ENCODE measurements at places on chromosomes 12 and 14.
A peak's percentile ranks its signal among the peaks of the same experiment; 100 is the strongest.

GRCh38 chr12:11513288-11513687 is 117.9 kb upstream of the PRB2 start:
- DNase-seq: no peak

- no peak for DNase-seq
Observed at GRCh38 chr14:74638066-74638465, 26.0 kb upstream of the LTBP2 start.

DNA sequence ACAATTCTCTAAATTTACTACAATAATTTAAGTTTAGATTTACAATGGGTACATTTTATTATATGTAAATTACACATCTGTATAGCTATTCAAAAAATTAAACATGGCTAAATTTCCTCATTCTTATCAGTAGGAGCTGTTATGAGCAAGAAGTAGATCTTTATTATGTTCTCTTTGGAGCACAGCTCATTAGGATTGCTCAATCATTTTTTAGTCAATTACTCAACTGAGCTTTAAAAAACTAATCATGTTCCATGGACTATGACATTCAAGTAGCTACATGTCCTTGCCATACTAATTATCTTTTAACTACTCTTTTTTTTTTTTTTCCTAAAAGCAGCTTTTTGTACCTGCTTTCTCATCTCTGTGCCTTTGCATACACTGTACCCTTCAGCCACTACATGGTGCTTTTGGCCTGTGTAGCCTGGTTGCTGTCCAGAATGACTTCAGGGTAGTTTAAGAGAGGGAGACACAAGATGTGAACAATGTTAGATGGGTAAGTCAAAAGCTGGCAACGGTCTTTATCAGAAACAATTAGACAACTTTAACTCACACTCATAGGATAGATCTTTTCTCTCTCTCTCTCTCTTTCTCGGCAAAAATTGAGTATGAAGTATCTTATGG is 69.0 kb downstream of the SSPN start:
- no peak for DNase-seq

- DNase-seq: no peak
Observed at GRCh38 chr14:99713972-99714371, 29.9 kb downstream of the CYP46A1 start.

DNA sequence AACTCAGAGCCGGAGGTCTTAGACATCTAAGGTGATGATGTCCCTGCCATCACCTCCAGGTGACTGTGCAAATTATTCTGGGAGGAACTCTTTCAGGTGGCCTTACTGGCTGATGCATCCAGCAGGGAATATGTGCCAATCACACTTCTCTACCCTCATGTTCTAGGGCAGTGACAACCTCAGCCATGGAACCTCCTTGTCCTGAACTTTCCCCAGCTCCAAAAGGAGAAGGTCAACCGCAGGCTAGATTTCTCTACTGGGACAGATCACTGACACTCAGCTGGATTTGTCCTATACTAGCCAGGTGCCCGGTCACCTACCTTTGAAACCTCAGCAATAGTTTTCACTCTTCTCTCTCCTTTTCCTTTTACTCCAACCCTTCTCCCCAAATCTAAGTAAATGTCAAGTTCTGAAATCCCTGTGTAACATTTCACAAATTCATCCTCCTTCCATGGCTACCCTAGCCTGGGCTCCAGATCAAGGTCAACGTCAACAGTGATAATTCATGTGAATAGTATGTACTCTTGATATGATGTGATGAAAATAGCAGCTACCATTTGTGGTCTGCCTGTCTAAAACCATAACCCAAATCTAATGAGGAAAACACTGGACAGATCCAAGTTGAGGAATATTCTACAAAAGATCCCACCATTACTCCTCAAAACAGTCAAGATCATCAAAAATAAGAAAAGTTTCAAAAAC is 115.0 kb upstream of the EGLN3 start:
- no peak for DNase-seq

- no peak for DNase-seq
Observed at GRCh38 chr12:4956054-4956453, 46.3 kb downstream of the KCNA1 start.

DNA sequence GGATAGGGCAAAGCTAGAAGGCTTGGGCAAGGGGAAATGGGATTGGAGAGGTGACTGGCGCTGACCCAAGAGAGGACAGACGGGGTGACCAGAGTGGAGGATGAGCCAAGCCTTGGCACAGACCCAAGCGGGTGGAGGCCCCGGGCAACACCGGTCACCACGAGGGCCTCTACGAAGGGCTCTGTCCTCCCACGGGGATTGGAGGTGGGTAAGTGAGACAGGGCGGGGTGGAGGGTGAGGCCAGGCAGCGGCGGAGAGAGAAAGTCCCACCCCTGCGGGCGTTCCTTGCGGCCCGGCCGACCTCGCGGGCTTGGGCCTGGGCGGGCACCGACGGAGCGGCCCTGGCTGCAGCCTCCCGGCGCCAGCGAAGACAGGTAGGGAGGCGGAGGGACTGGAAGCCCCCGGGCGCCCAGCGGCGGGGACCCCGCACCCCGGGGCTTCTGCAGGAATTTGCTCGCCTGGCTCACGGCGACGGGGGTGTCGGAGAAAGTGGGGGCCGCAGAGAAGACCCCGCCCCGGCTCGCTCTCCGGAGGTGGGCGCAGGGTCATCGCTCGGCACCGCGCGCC is at the start of gene PAPLN:
TSS of gene PAPLN (plus strand) at position 288 of the 567 bp plus-strand sequence. CDS start 2,273 bp downstream, outside the sequence.
- DNase-seq: peak; percentile 34

DNA sequence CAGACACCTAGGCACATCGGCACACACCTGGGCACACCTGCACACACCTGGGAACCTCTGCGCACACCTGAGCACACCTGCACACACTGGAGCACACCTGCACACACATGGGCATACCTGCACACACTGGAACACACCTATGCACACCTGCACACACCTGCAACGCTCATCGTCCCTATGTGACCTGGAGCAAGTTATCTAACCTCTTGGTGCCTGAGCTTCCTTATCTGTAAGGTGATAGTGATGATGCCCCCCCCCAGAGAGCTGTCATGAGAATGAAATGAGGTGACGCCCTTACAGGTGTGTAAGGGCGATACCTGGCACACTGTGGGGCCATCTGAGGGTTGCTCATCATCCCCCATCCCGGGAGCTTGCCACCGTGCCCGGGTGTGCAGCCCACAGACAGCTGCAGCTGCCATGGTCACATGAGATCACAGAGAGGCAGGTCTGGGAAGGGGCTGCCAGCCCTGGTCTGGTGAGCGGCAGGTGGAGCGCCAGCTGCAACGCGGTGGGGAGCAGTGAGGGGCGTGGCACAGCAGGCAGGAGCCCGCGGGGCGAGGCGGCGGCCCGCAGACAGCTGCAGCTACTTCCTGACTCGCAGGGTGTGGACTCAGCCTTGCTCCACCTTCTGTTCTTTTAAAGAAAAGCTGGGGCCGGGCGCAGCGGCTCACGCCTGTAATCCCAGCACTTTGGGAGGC is 59.9 kb upstream of the FBRSL1 start:
- DNase-seq: peak; percentile 71

- DNase-seq: no peak
Observed at GRCh38 chr14:39154594-39155189, 15.4 kb downstream of the TRAPPC6B start.

- peak; percentile 82 for DNase-seq
Observed at GRCh38 chr12:47758834-47759690, at the start of gene RAPGEF3. Gene RAPGEF3, minus strand, starts transcription at chr12:47758880. Its CDS starts 324 bp downstream, at chr12:47758556.

DNA sequence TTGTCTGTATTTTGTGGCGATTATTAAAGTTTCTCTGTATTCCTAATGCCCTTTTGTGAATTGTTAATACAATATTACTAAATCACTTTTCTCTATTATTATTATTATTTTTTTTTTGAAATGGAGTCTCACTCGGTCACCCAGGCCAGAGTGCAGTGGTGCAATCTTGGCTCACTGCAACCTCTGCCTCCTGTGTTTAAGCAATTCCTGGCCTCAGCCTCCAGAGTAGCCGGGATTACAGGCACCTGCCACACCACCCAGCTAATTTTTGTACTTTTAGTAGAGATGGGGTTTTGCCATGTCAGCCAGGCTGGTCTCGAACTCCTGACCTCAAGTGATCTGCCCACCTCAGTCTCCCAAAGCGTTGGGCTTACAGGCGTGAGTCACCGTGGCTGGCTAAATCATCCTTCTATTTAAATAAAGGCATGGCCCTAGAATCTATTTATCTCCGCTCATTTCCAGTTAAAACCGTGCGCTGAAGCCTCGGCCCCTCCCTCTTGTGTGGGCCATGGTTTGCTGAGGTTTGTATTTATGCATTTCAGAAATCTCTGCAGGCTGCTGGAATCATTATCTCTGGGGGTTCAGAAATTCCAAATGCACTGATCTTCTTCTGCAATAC is 1136.4 kb upstream of the TMEM132C start:
- DNase-seq: no peak

DNA sequence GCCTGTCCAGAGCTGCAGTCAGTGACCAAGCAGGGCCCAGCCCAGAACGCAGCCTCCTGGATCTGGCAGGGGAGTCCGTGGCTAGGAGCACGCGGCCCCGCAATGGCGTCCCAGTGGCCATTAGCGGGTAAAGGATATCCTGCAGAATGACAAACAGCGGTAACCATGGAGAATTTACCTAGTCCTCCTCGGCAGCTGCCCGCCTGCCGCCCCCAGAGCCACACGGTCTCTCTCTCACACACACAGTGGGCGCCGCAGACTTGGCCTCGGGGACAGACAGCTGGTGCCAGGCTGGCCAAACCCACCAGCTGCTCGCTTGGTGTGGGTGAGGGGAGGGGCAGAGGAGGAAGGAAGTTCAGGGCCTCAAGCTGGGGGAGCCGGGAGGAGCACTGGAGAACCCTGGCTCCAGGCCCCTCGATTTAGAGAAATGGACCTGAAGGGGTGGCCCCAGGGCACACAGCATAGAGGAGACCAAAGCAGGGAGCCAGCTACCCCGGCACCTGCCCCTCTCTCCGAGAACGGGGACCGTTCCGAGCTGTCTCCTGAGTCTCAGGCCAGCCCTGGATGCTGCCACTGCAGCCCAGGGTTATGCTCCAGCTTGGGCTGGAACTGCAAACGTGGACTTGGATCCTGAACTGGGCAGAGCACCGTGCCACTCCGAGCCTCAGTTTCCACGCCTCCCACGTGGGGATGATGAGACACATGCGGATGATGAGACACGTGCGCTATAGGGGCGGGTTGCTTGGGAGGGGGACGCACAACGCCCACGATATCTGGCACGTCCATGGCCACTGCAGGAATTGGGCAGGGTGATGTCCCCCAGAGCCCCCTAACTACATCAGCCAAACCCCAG is 3.4 kb downstream of the CDK2AP1 start:
- DNase-seq: no peak

DNA sequence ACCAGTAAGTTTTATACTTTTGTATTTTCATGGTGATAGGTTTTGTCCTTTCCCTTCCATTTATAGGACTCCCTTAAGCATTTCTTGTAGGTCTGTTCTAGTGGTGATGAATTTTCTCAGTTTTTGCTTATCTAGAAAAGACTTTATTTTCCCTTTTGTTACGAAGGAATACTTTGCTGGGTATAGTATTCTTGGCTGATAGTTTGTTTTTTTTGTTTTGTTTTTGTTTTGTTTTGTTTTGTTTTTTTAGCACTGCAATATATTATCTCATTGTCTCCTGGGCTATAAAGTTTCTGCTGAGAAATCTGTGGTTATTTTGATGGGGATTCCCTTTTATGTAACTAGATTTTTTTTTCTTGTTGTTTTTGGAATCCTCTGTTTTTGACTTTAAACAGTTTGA is 67.7 kb downstream of the FBXO33 start:
- DNase-seq: no peak

DNA sequence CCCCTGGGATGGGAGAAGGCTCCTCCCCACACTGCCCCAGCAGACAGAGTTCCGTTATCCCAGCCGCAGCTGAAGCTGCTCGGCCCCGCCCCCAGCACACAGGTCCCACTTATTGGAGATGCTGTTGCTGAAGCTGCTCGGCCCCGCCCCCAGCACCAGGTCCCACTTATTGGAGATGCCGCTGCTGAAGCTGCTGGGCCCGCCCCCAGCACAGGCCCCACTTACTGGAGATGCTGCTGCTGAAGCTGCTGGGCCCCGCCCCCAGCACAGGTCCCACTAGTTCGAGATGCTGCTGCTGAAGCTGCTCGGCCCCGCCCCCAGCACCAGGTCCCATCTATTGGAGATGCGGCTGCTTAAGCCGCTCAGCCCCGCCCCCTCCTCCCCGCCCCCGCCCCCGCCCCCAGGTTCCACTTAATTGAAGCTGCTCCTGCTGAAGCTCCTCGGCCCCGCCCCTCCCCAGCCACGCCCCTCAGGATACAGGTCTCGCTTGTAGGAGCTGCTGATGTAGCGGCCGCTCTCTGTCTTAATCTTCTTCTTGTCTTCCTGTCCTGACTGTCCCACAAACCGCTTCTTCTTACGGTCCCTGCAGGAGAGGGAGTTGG is 12.0 kb downstream of the CFAP73 start:
- DNase-seq: no peak

GRCh38 chr12:43921666-43922337 is 85.9 kb downstream of the TMEM117 start:
- DNase-seq: no peak

GRCh38 chr12:52740584-52740983 is 36.6 kb downstream of the KRT76 start:
- DNase-seq: no peak

- DNase-seq: no peak
Observed at GRCh38 chr12:67415473-67415872, 146.3 kb downstream of the CAND1 start.

DNA sequence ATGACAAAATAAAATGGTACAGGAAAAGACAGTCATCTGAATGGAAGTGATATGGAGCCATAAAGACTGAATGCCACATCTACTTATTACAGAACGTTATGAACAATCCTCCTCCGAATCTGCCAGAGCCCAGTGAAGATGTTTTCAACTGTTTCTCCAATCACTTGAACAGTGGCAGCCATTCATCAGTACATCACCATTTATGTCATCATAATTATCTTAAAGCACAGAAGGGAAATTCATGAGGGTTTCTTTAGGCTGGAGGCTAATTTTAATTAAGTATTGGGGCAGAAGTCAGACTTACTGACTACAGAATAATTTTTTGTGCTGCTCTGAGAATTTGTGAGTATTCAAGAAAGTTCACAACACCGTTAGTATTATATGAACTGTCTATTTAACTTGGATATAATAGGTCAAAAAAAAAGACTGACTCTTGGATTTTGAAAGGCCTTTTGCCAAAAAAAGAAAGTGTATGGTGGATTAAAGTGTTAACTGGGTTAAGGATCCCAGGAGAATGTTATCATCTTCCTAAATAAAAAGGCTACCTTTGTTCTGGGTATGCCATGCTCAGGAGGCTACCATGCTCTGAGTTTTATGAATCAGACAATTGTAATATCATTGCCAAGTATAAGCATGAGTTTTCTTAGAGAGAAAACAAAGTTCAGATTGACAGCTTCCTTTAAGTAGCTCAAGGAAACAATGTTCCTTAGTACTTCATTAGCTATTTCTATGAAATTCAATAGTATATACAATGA is 40.1 kb downstream of the PDZRN4 start:
- no peak for DNase-seq

DNA sequence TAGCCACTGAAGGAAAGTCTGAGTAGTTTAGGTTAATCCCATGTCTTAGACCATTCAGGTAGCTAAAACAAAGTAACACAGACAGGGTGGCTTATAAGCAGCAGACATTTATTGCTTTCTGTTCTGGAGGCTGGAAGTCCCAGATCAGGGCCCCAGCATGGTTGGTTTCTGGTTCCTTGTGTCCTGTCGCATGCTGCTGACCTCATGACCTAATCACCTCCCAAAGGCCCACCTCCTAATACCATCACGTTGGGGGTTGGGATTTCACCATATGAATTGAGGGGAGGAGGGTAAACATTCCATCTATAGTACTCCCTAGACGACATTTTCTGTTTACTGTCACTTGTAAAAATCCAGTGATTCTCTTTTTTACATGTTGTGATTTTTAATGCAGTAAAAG is 148.6 kb downstream of the FBXL14 start:
- DNase-seq: no peak
